Thyroid gland (tissue), 4 donors: ENCODE measurements at places on chromosomes 7 and 10. TPM values are rescaled to one million over a fixed set of nuclear protein-coding genes. Genes with fewer than 3 reads are reported as not detected.

DNA sequence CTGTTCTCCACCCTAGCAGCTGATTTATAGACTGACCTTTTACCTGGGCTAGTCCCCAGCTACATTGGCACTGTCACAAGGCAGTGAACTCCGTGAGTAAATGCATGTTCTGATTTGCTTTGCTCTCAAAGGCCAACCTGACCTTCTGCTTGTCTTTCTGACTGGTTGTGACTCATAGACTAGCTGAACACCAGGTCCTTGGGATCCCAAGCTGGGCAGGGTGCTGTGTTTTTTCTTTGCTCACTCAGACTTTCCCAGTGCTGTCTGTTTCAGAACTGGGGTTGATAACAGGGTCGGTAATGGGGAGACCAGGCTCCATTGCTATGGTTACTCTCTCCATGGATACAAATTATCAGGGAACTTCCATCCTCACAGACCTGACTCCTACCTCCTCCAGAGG is 35.0 kb downstream of the EVX1 start:
- H3K4me3 ChIP-seq, result no peak overlapping the region
- H3K27ac ChIP-seq, result no peak overlapping the region
- H3K4me1 ChIP-seq, result no peaks in the 10 kb centered on the region
- H3K36me3 ChIP-seq, result no peaks in the 10 kb centered on the region

Gene WDFY4
- 3.5 TPM for total RNA-seq

DNA sequence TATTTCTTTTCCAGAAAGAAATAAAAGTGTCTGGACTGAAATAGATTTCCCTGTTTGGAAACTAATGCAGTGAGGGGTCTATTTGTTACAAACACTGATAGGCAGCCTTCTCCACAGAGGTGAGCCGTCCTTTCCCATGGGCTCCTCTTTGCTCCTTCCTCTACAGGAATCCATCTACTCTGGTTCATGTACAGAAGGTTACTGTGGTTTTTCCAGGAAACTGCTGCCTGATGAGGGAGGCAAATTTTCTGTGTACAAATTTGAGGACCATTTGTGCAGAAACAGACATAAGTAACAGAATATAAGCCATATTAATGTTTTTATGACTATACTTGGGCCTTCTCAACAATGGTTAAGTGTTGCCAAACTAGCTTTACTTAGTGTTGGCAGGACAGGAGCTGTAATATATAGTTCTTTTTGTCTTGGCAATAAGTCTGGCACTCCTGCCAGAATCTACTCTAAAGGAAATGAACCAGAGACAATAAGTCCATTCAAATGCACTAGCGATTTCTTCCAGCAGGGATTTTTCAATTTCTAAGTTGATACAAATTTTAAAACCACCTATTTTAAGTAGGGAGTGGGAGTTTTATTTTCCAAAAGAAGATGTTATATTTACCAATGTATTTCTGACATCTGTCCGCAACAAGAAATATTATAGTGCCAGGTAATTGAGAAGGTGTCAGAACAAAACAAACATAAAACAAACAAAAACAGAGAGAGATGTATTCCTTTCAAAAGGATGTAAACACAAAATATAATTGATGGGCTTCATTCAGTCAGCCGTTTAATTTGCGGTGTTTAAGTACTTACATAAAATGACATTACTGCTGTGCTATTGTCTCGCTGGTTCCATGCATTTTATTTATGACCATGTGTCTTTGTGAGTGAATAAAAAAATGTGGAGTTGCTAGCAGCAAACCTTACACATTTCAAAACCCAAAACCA is 91.0 kb upstream of the NFE2L3 start:
- no peaks in the 10 kb centered on the region for H3K27me3 ChIP-seq
- no peak overlapping the region for H3K27ac ChIP-seq
- H3K4me3 ChIP-seq, result no peak overlapping the region
- no peak for DNase-seq

DNA sequence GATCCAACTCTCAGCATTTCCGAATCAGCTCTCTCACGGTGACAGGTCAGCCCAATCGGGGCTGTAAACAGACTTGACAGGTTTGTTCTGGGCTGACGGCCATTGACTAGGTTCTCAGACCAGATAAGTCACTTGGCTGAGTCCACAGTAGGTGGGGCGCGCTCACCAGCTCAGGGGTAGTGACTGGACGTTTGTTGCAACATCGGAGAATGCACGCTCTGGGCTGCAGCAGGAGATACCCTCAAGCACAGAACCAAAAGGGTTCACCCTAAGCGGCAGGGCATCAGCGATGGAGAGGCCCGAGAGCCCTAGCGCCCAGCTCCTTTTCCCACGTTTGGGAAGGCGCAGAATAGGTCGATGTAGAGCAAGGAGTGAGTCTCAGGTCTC is 1.8 kb downstream of the KLLN start:
- H3K4me3 ChIP-seq, result peak overlapping the region; percentile 44
- no peaks in the 10 kb centered on the region for H3K36me3 ChIP-seq
- peak; percentile 86 for DNase-seq

Gene SRGN
- total RNA-seq, result 30.9 TPM

Gene GFRA1
- 6.5 TPM for total RNA-seq
